ENCODE measurements at places on chromosomes 1 and 21. TPM values are rescaled to one million over a fixed set of nuclear protein-coding genes. Genes with fewer than 3 reads are reported as not detected.
A peak's percentile ranks its signal among the peaks of the same experiment; 100 is the strongest.

BCAN gene
- 0.54 TPM for total RNA-seq

AGMAT gene
- 0.21 TPM for total RNA-seq

ARTN gene
- total RNA-seq: 6.1 TPM

GRCh38 chr1:64476251-64476952 lies 6.5 kb downstream of the CACHD1 start:
- H3K36me3 ChIP-seq: no peaks in the 10 kb centered on the region
- peak overlapping the region; percentile 59 for H3K27ac ChIP-seq
- no peak for DNase-seq

- no peaks in the 10 kb centered on the region for H3K36me3 ChIP-seq
- no peaks in the 10 kb centered on the region for H3K4me1 ChIP-seq
- H3K27ac ChIP-seq: no peak overlapping the region
- no peak for DNase-seq
- H3K27me3 ChIP-seq: no peaks in the 10 kb centered on the region
These were observed 34.6 kb upstream of the RRP15 start for GRCh38 chr1:218250492-218250891.

DNA sequence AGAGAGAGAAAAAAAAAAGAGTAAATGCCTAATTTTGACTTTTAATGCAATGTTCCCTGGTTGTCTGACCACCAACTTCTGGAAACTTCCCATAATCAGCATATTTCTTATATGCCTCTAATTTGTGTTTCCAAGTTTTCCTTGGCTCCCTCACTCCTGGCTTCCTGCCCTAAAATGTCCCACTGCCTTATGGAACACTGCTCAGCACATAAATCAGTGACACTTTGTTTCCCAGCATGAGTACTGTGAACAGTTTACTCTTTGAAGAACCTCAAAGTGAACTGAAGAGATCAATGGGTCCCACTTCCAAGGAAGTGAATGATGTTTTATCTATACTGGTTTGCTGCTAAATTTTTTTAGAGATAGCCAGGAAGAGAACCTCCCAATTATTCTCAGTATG lies 271.3 kb upstream of the PRMT6 start:
- H3K36me3 ChIP-seq: no peaks in the 10 kb centered on the region
- H3K27me3 ChIP-seq: no peaks in the 10 kb centered on the region
- no peak overlapping the region for H3K4me3 ChIP-seq
- H3K4me1 ChIP-seq: no peaks in the 10 kb centered on the region
- H3K27ac ChIP-seq: no peak overlapping the region
- no peak for DNase-seq

DNA sequence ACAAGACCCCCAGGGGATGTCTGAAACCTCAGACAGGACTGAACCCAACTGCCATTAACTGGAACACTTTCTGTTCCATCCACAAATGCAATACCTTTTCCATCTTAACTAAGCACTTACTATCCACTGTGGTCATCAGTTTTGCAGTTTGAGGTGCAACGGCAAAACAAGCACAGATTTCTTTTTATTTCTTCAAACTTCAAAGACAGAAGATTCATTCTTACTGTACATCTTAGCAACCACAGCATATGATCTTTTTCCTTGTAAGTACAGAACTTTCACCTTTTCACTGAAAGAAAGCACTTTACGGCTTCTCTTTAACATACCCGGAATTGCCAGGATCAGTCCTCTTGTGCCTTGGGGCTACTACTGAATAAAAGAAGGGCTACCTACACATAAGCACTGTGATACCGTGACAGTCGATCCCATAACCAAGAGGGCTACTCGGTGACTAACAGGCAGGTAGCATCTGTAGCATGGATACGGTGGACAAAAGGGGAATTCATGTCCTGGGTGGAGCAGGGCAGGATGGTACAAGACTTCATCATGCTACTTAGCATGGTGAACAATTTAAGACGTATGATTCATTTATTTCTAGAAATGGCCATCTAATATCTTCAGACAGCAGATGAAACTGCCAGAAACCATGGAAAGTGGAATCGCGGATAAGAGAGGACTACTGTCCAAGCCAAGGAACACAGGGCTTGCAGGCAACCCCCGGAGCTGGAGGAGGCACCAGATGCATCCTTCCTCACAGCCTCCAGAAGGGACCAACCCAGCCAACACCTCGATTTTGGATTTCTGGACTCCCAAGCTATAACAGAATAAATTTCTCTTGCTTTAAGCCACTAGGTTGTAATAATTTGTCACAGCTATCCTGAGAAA lies 18.4 kb downstream of the ERG start:
- no peaks in the 10 kb centered on the region for H3K27me3 ChIP-seq
- no peaks in the 10 kb centered on the region for H3K36me3 ChIP-seq
- H3K4me1 ChIP-seq: peaks cover 78% of the 10 kb centered on the region
- DNase-seq: no peak
- H3K4me3 ChIP-seq: no peak overlapping the region

GRCh38 chr1:99705385-99705784 lies 59.5 kb downstream of the PALMD start:
- no peaks in the 10 kb centered on the region for H3K36me3 ChIP-seq
- H3K27ac ChIP-seq: no peak overlapping the region
- no peak overlapping the region for H3K4me3 ChIP-seq
- H3K4me1 ChIP-seq: no peaks in the 10 kb centered on the region

- no peaks in the 10 kb centered on the region for H3K27me3 ChIP-seq
- no peaks in the 10 kb centered on the region for H3K4me1 ChIP-seq
- no peak for DNase-seq
- no peak overlapping the region for H3K4me3 ChIP-seq
These were observed 95.0 kb downstream of the AJAP1 start for GRCh38 chr1:4749406-4749805.

GRCh38 chr1:85283475-85284199 lies 7.2 kb upstream of the BCL10 start:
- H3K36me3 ChIP-seq: no peaks in the 10 kb centered on the region
- no peaks in the 10 kb centered on the region for H3K4me1 ChIP-seq
- no peak overlapping the region for H3K27ac ChIP-seq
- no peaks in the 10 kb centered on the region for H3K27me3 ChIP-seq
- H3K4me3 ChIP-seq: no peak overlapping the region
- DNase-seq: no peak

DNA sequence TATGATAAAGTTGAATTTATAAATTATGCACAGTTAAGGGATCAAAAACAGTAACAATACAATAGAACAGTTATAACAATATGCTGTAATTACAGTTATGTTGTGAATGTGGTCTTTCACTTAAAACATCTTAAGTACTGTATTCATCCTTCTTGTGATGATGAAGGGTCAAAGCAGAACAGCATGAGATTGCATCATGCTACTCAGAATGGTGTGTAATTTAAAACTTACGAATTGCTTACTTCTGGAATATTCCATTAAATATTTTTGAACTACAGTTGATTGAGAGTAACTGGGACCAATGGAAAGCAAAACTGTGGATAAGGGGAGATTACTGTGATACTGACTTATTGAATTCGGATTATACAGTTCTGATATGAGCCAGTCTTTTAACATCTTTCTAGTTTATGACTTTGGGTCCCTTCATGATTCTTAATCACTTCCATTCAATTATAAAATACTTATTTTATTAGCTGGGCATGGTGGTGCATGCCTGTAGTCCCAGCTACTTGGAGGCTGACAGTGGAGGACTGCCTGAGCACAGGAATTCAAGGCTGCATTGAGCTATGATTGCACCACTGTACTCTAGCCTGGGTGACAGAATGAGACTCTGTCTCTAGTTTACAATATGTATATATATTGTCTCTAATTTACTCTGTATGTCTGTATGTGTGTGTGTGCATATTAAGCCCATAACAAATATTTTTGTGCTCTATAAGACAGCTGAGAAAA lies 43.2 kb downstream of the ATP1B1 start:
- H3K27me3 ChIP-seq: no peaks in the 10 kb centered on the region
- no peaks in the 10 kb centered on the region for H3K4me1 ChIP-seq
- DNase-seq: no peak
- H3K27ac ChIP-seq: no peak overlapping the region

DNA sequence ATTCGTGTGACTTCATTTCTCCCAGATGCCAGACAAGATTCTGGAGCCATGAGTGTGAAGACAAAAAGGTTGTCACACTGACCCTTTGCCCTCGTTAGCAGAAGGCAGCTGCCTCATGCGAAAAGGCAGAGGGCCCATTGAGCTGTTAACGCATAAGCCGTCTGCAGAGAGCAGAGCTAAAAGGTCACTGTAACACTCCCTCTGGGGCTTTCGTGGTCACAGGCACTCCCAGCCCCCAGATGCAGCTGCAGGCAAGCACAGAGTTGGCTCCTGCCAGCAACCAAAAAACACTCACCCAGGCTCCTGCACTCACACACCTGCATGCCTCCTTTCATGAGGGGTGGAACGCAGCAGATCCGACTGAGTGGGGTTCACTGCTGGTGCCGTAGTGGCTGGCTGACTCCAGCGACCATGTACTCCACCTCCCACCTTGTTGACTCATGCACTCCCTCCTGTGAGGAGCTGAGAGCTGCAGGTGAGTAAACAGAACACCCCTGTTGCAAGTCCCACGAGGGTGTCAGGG lies 287.5 kb downstream of the SMYD3 start:
- H3K27me3 ChIP-seq: no peaks in the 10 kb centered on the region
- H3K27ac ChIP-seq: no peak overlapping the region
- no peaks in the 10 kb centered on the region for H3K36me3 ChIP-seq
- DNase-seq: no peak
- H3K4me3 ChIP-seq: no peak overlapping the region
- H3K4me1 ChIP-seq: no peaks in the 10 kb centered on the region

ZBTB8A gene
- total RNA-seq: 5.6 TPM

RCC1 gene
- total RNA-seq: 10.1 TPM

ADAM30 gene
- not detected for total RNA-seq

GRCh38 chr21:41707231-41707959 lies 59.5 kb downstream of the RIPK4 start:
- H3K4me1 ChIP-seq: no peaks in the 10 kb centered on the region
- DNase-seq: no peak
- no peak overlapping the region for H3K4me3 ChIP-seq

DNA sequence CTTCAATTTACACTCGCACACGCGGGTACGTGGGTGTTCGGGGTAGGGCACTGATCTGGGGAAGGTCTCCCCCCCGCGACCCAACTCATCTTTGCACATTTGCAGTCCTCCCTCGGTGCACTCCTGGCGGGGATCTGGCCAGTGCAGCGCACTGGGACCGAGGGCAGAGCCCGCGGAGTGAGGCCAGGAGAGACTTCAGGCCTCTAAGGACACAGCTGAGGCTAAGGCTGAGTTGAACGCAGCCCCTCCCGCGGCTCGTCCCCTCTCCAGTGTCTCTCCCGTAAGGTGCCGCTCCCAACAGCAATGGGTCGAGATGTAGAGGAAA lies 936 bp upstream of the NCAM2 start:
- no peak for DNase-seq
- H3K27me3 ChIP-seq: no peaks in the 10 kb centered on the region
- H3K4me1 ChIP-seq: peaks cover 7% of the 10 kb centered on the region
- peak overlapping the region; percentile 71 for H3K4me3 ChIP-seq

GRCh38 chr21:42047821-42048613 lies 23.1 kb upstream of the UMODL1 start:
- no peak overlapping the region for H3K4me3 ChIP-seq
- H3K27ac ChIP-seq: peak overlapping the region; percentile 91
- H3K36me3 ChIP-seq: no peaks in the 10 kb centered on the region
- peak; percentile 82 for DNase-seq
- peaks cover 29% of the 10 kb centered on the region for H3K4me1 ChIP-seq

DNA sequence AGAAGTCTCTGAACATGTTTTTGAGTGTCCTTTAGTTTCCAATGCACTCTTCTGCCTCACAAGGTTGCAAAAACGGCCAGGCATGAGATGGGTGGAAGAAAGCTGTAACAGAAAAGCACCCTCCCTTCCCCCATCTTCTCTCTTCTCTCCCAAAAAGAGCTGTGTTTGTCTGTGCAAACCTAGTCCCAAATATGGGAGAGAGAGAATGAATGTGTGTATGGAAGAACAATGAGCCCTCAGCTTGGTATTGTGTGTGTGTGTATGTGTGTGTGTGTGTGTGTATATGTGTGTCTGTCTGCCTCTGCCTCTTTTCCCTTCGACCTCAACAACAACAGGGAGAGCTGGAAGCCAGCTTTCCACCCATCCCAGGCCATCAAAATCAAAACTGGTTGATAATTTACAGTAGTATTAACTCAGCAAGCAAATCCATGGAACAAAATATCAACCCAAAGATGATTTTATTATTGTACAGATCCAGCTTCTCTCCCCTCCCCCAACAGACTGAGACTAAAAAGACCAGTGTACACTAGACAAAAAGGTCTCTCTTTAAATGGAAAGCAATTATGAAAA lies 1.8 kb downstream of the RERE start:
- H3K27ac ChIP-seq: no peak overlapping the region
- H3K36me3 ChIP-seq: no peaks in the 10 kb centered on the region
- no peaks in the 10 kb centered on the region for H3K27me3 ChIP-seq
- peak overlapping the region; percentile 97 for H3K4me3 ChIP-seq

GRCh38 chr1:2019172-2019543 lies at the start of gene GABRD:
Gene GABRD, plus strand, starts transcription at chr1:2019345. Its CDS starts 79 bp downstream, at chr1:2019424.
- peak within 1 kb of the TSS; percentile 7 for H3K27ac ChIP-seq
- no peaks in the 10 kb centered on the region for H3K4me1 ChIP-seq
- H3K36me3 ChIP-seq: no peaks in the 10 kb centered on the region

DNA sequence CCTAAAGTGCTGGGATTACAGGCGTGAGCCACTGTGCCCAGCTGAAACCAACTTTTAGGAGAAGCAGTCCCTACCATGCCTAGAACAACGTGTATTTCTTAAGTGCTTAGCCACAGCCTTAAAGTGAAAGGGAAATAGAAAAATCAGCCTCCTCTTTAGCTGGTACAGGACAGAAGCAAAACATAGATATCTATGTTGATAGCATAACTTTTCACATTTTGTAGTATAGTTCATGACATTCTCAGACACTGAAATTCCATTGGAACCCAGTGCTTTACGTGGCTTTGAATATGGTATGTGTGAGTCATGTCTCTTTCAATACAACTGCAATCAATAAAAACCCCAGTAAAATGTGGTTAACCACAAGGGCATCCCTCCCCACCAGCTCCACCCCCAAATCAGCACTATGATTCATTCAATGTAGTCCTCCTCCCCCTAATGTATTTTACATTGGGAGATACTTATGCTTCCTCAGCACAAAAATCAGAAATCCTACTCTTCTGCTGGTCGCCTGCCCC lies 32.1 kb downstream of the TGFB2 start:
- H3K36me3 ChIP-seq: no peaks in the 10 kb centered on the region
- H3K4me1 ChIP-seq: peaks cover 61% of the 10 kb centered on the region
- no peaks in the 10 kb centered on the region for H3K27me3 ChIP-seq
- no peak overlapping the region for H3K4me3 ChIP-seq

NUF2 gene
- total RNA-seq: 1.6 TPM

SHE gene
- 15.2 TPM for total RNA-seq

TLCD4 gene
- 9.9 TPM for total RNA-seq

DNA sequence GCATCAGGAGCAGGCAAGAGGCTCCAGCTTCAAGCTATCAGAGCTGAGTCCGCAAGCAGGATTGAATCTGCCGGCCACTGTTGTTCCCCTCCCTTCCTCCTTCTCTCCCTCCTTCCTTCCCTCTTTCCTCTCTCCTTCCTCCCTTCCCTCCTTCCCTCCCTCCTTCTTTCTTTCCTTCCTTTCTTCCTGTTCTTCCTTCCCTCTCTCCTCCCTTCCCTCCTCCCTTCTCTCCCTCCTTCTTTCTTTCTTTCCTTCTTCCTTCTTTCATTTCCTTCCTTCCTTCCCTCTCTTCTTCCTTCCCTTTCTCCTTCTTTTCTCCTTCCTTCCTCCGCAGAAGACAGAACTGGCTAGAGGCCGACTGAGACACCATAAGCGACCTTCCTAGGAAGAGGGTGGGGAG lies 534.0 kb downstream of the NPHP4 start:
- H3K4me3 ChIP-seq: no peak overlapping the region
- H3K27me3 ChIP-seq: no peaks in the 10 kb centered on the region
- H3K27ac ChIP-seq: no peak overlapping the region
- no peaks in the 10 kb centered on the region for H3K4me1 ChIP-seq

GRCh38 chr1:112527266-112528010 lies 18.7 kb downstream of the WNT2B start:
- H3K4me3 ChIP-seq: no peak overlapping the region
- no peaks in the 10 kb centered on the region for H3K27me3 ChIP-seq
